Vagina (tissue), 2 donors: ENCODE measurements at places on chromosomes 1 and 21.

DNA sequence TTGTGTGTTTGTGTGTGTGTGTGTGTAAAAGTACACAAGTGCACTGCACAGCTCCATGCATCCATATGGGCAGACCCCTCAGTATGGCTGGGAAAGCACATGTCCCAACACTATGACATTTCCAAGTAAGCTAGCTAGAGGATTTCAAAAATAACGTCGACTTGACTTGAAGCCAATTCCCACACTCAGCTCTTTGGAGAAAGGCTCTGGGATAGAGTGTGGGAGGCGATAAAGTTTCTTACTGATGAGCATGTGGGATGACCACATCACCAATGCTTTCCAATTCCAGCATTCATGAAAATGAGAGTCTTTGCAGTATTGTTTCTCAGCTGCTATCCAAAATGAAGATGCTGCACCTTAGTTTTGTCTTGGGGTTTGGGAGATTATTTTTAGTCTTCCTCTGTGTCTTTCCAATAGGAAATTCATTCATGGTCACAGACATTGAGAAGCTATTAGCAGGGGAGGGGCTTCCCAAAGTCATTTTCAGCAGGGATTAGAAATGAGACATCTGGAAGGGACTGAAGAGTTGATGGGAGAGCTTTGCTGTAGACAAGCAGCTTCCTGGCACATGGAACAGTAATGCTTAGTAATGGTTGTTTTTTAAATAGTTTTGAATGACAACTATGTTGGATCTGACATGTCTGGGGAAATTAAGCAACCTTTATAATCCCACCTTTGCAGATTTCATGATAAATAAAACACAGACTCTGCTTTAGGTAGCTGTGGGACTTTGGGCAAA, 143.5 kb downstream of the ASTN1 start:
- no peaks in the 10 kb centered on the region for H3K27me3 ChIP-seq
- no peak overlapping the region for H3K4me3 ChIP-seq
- H3K36me3 ChIP-seq, result no peaks in the 10 kb centered on the region
- no peaks in the 10 kb centered on the region for H3K4me1 ChIP-seq
- no peak overlapping the region for H3K27ac ChIP-seq
- DNase-seq, result no peak

DNA sequence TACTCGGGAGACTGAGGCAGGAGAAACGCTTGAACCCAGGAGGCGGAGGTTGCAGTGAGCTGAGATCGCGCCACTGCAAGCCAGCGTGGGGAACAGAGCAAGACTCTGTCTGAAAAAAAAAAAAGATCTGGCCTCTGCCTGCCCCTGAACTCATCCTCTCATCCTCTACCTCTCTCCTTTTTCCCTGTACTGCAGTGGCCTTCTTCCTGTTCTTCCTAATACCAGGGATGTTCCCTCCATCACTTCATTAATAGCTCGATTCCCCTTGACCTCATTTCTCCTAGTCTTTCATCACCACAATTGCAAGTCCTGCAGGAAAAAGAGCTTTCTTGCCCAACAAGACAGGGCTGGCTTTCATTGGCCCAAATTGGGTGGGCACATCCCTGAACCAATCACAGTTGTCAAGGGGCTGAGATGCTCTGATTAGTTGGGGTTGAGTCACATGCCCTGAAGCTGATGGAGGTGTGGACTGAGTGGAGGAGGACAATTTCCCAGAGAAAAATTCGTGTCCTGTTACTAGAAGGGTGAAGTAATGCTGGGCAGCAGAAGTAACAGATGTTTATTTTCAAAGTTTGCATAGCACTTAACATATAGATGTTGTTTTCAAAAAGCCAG, 86.8 kb upstream of the PUM1 start:
- peaks cover 5% of the 10 kb centered on the region for H3K4me1 ChIP-seq
- H3K27ac ChIP-seq, result no peak overlapping the region

GRCh38 chr1:37137014-37137413, 102.7 kb upstream of the GRIK3 start:
- H3K27me3 ChIP-seq, result no peaks in the 10 kb centered on the region
- H3K4me1 ChIP-seq, result no peaks in the 10 kb centered on the region
- no peak overlapping the region for H3K4me3 ChIP-seq
- DNase-seq, result no peak
- H3K36me3 ChIP-seq, result no peaks in the 10 kb centered on the region
- H3K27ac ChIP-seq, result no peak overlapping the region

GRCh38 chr1:98704474-98704873, 43.0 kb downstream of the SNX7 start:
- no peaks in the 10 kb centered on the region for H3K4me1 ChIP-seq
- no peaks in the 10 kb centered on the region for H3K36me3 ChIP-seq
- no peak overlapping the region for H3K27ac ChIP-seq

DNA sequence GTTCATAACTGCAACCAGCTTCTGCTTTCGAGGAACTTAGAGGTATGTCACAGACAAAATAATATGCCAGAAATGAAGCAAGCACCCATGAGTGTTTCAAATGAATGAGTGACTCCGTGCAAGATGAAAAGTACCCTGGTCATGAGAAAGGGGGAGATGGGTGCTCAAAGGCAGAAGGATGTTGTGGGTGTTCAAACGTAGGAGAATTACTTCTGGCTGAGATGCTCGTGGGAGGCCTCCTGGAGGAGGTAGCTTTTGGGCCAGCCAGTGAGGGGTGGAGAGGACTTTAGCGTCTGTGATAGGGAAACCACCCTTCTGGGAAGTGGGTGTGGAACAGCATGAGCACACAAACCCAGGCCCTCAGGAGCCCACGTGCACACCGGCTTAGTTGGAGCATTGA, 113.8 kb downstream of the SYF2 start:
- no peaks in the 10 kb centered on the region for H3K27me3 ChIP-seq
- no peaks in the 10 kb centered on the region for H3K4me1 ChIP-seq
- no peak overlapping the region for H3K27ac ChIP-seq
- DNase-seq, result no peak
- H3K36me3 ChIP-seq, result no peaks in the 10 kb centered on the region
- H3K4me3 ChIP-seq, result no peak overlapping the region

DNA sequence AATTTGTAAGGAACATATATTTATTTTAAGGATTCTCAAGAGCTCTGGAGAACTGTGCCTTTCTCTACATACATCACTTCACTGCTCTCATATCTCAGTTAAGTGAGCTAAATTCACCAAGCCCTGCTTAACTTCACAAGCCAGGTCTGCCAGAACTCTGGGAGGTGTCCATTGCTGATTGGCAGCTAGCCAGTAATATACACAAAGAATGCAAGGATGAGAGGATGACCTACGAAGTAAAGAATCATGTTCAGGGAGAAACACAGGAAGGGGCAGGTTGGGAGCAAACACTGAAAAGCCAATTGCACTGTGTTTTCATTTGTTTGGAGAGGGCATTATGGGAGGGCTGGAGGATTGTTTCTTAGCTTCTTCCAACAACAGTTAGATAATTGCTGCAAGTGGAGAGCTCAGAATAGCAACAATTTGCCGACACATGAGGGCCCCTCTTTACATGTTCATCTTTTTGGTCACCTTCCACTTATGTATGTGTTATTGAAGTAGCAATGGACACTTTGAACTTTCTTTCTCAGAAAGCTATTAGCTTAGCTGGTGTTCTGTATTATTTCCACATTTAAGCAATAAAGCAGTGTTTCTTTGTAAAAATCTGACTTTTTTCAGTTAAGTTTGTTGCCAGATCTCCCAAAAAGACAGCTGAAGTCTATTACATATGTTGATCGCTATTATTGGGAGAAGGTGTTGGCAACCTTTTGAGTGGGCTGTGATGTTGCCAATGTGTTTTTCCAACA, 254.8 kb downstream of the LTN1 start:
- H3K27me3 ChIP-seq, result no peaks in the 10 kb centered on the region
- H3K4me1 ChIP-seq, result peaks cover 7% of the 10 kb centered on the region
- no peak overlapping the region for H3K4me3 ChIP-seq
- DNase-seq, result no peak
- no peaks in the 10 kb centered on the region for H3K36me3 ChIP-seq

DNA sequence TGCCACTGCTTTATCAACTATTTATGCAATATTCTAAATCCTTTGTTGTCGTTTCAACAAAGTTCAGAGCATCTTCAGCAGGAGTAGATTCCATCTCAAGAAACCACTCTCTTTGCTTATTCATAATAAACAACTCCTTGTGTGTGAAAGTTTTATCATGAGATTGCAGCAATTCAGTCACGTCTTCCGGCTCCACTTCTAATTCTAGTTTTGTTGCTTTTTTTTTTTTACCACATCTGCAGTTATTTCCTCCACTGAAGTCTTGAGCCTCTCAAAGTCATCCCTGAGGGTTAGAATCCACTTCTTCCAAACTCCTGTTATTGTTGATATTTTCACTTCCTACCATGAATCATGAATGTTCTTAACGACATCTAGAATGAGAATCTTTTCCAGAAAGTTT, 14.8 kb upstream of the ETS2 start:
- DNase-seq, result no peak
- no peak overlapping the region for H3K27ac ChIP-seq
- H3K4me1 ChIP-seq, result peaks cover 14% of the 10 kb centered on the region
- no peaks in the 10 kb centered on the region for H3K36me3 ChIP-seq
- no peak overlapping the region for H3K4me3 ChIP-seq

- H3K4me3 ChIP-seq, result no peak overlapping the region
- DNase-seq, result no peak
- no peak overlapping the region for H3K27ac ChIP-seq
- H3K36me3 ChIP-seq, result no peaks in the 10 kb centered on the region
- H3K27me3 ChIP-seq, result no peaks in the 10 kb centered on the region
Observed at GRCh38 chr1:36236302-36236701, 12.1 kb downstream of the THRAP3 start.
